ENCODE measurements at places on chromosomes 13 and 19.

GRCh38 chr19:14835011-14835410 lies at the start of the genes OR7A5 and OR7C1:
OR7A5 (minus strand) TSS chr19:14835185; CDS start chr19:14828241, 6,944 bp downstream.
OR7C1 (minus strand) TSS chr19:14835185; CDS start chr19:14800136, 35,049 bp downstream.
- DNase-seq, result no peak

DNA sequence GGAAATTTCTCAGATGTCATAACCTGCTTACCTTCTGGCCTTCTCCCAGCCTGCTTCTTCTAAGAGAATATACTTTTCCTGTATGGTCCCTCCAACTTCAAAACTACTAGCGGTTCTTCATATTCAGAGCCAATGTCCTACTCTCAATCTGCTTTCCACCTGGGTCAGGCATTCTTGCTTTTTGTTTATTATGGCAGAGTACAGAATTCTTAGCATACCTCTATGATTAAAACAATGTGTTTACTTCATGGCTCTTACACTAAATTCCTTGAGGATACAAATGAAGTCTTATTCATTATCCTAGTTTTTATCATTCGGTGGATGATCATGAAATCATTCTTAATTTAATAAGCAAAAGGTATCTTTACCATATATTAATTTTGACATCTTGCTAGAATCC lies 484.2 kb upstream of the SLITRK1 start:
- DNase-seq, result no peak

- DNase-seq, result no peak
These were observed 21.9 kb downstream of the RFX1 start for GRCh38 chr19:13984186-13984585.

DNA sequence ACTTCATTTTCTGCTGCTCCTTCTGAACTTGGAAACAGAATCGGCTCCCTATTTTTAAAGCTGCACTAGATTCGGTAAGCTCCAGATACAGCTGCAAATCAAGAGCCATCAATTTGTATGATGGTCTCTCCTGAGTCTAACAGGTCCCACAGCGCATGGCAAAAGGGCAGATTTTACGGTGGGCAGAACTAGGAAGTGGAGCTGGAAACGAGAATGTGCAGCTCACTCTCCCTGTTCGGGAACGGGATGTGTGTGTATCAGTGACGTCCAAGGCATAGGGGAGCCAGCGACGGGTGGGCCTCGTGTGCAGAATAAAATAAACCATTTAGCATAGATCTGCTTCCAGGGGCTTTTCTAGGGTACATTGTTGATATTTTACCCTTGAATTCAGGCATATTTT lies 74.2 kb downstream of the COL4A1 start:
- no peak for DNase-seq

DNA sequence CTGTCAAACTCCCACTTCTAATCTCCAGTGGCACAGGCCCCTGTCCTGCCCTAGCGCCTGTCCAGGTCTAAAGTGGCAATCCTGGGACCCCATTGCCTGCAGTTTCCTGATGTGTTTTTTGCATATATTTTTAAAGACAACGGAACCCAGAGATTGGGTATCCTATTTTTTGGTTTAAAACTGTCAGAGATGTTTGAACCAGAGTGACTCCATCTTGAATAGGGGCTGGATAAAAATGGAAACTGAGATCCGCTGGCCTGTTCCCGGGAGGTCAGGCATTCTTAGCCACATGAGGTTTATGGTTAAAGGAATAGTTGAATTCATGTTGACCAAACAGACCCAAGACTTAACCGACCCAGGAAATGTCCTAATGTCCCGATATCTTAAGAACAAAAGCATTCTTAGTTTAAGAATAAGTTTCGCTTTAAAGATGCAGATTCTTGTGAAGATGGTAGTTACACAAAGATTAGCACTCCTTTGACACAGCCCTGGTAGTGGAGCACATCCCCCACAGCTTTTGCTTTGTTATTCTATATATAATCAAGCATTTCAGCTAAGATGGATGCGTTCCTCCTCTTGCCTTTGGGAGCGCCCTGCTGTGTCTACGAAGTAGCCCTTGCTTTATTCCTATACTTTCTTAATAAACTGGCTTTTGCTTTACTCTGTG lies 332.1 kb downstream of the UQCRFS1 start:
- no peak for DNase-seq

GRCh38 chr19:18101268-18101667 lies 3.7 kb downstream of the MAST3 start:
- no peak for DNase-seq

GRCh38 chr19:49423985-49424303 lies 703 bp upstream of the PTH2 start:
- no peak for DNase-seq

- DNase-seq, result peak; percentile 13
These were observed at the start of gene EML2 for GRCh38 chr19:45638930-45639729. EML2 (minus strand) TSS chr19:45639397; CDS start chr19:45639376, 21 bp downstream.

- no peak for DNase-seq
These were observed 224.8 kb downstream of the NHLRC3 start for GRCh38 chr13:39263033-39263432.

DNA sequence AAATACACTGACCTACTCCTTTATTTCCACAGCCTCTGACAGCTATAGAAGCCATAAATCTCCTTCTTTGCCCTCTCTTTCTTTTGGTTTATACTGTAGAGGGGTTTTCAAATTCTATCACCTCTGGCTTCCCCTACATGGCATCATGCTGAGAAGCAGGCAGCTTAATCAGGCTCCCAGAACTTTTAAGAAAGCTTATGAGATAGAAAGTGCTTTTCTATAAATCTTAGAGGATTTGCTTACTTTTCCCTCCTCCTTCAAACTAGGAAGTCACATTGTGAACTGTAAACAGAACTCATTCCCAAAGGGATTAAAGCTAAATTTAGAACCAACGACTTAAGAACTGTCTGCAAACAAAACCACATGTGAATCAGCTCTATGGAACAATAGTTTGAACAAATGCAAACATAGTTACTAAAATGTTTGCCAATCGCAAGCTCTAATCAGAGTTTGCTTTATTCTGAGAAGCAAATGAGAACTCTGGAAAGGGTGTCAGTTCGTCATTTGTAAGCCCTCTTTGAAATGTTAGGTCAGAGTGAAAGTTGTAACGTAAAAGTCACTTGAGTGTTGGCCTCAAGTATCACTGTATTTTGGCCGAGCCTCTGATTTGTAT lies 344.1 kb downstream of the RFC3 start:
- no peak for DNase-seq

DNA sequence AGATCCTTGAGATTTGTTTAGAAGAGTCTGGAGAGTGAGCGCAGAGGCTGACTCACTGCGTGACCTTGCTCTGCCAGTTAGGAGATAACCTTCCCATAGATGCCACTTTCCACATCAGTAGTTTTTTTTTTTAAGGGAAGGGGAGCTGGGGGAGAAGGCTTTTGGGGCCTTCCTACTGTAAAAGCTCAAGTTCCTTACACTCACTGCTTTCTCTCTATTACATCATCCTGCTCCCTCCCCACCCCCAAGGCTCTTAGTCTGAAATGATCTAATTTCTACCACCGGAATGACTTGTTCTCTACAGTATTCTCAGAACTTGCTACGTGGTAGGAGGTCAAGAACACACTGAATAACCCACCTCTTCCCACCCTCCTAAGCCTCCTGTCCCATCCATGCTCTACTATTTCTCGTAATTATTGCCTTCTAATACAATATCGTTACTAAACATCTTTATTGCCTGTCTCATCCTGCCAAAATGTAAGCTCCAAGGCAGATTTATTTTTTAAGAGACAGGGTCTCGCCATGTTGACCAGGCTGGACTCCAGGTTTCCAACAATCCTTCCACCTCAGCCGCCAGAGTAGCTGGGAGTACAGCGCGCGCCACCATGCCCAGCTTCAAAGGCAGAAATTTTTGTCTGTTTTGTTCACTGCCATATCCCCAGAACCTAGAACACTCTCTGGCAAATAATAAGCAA lies 1.2 kb downstream of the LONP1 start:
- peak; percentile 26 for DNase-seq

- no peak for DNase-seq
These were observed 26.6 kb downstream of the MCF2L start for GRCh38 chr13:112995395-112996191.

GRCh38 chr13:112392719-112393118 lies 16.6 kb downstream of the SPACA7 start:
- no peak for DNase-seq

DNA sequence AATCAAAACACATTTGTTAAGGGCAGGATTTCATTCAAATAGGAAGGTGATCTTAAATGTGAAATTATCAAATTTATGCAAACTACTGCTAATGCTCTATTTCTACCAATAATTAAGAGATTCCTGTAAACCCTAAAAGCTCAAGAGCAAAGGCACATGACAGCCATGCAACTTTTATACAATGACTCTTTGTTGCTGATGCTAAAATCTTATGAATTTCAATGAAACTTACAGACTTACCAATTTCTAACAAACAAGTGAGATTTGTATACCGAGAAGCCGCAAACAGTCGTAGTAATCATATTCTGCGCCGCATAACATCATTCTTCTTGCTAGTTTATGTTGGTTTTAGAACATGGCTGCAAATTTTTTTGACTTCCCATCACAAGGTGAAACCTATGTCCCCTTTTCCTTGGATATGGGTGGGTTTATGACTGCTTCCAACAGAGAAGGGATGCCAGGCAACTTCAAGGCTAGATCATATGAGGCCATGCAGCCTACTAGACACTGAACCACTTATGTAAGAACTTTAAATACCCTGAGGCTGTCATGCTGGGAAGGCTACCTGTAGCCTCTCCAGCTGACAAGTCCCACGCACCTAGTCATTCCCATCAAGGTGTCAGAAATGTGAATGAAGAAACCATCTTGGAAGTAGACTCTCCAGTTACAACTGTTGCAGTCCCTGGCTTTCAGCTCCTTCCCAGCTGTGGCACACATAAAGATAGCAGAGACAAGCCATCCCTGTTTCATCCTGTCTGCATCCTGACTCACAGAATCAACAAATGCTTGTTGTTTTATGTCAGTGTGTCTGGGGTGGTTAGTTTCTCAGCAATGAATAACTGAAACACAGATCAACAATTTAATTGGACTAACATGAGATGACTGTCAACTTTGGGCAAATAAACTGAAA lies 42.0 kb downstream of the LNX2 start:
- DNase-seq, result no peak

- no peak for DNase-seq
These were observed 49.5 kb upstream of the PABPC3 start for GRCh38 chr13:25046274-25046984.

DNA sequence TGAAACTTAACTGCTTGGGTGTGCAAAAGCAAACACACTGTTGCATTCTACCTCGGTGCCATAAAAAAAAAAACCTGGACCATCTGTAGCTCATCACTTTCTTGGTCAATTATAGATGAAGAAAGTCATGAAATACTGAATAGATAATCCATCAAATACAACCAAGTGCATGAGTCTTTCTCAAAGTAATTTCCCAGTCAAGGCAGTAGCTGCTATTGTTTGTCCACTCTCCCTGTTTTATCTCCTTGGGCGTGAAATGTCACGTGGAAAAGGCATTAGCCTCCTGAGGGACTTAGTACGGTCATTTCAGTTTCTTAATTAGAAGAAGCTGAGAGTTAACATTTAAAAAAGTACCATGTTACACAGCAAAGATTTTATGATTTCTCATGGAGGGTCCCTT lies 1697.9 kb downstream of the PCDH9 start:
- DNase-seq, result no peak

DNA sequence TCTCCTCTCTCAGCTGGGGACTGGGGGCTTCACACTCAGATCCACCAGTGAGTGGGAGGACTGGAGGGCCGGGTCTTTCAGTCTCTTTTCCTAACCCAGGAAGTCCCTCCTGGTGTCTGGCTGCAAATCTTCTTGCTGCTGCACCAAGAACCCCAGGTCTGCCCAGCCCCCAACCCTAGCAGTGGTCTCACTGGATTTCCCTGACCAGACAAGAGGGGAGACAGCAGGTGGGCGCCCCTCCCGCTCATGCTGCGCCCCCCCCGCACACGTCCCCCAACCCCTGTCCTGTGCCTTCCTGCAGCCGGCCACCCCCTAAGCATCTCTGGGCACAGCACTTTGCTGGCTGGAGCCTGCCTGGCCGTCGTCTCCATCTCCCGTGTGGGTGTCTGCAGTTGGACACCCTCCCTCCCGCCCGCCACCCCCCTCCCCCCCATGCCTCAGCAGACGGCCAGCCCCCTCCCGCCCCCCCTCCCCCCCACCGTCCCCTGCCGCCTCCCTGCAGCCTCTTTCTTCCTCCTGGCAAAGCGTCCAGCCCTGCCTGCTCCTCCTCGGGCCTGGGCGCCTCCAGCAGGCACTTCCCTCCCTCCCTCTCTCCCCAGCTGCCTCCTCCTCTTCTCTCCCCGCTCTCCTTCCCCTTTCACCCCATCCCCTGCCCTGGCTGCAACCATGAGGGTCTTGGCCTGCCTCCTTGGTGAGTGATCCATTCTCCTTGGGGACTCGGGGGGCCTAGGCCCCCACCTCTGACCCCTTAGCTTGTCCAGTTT lies at the start of gene SSC5D:
Gene SSC5D (plus strand): TSS at position 513 of the 764 bp plus-strand sequence. CDS start 154 bp downstream, at position 667.
- DNase-seq, result no peak

- no peak for DNase-seq
These were observed 127.2 kb upstream of the MAB21L1 start for GRCh38 chr13:35603593-35604285.

DNA sequence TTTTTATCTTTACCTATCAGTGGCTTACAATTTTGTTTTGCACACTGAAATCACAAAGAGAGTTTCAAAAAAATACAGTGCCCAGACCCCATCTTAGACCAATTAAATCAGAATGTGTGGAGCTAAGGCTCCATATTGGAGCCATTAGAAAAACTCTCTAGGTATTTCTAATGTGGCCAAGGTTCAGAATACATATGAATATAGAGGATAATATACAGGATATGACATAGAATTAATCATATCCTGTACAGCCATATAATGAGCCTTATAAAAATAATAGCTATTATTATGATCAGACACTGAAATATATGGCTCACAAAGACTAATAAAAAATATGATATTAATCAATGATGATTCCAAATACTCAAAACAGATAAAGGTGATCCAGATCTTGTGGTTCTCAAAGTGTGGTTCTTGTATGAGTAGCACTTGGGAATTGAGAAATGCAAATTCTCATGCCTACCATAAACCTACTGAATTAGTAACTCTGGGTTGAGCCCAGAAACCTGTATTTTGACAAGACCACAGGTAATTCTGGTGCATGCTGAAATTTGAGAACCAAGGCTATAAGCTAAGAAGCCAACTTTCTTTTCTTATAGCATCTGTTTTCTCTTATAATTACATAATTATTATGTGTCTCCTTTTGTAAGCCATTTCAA lies 408.0 kb downstream of the DIAPH3 start:
- no peak for DNase-seq

GRCh38 chr13:54593504-54593903 lies 1564.9 kb downstream of the OLFM4 start:
- DNase-seq, result no peak

GRCh38 chr19:39943586-39943985 lies 9.2 kb upstream of the FCGBP start:
- no peak for DNase-seq

DNA sequence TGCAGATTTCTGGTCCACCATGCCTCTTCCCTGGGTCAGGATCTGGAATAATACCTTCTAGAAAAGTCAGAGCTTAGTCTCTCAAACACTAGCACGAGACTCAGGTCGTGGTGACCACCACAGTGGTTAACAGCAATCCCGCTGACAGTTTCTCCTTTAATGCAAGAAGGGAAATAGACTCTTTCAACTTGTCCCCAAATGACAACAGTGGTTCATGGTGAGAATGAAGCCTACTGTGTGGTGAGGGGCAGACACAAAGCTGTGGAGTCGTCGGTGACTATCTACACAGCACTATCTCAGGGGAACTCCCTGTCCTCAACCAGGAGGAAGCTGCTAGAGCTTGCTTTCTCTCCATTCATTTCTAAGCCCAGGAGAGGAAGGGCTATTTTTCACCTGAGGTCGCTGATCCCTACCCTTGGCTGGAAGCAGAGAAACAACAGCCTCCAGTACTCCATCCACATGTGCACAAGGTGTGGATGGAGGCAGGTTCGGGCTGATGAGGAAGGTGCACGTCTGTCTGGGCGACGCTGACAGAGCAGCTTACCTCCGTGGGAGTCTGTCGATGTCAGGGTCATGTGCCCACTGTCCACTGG lies 72.4 kb downstream of the STK24 start:
- DNase-seq, result no peak

Measured in activated CD8-positive, alpha-beta memory T cell treated with anti-CD3 and anti-CD28 coated beads for 4 hours (primary cell).